ENCODE measurements at places on chromosomes 12 and 14.

- no peak for DNase-seq
Observed at GRCh38 chr14:45128963-45129629, 5.2 kb downstream of the FKBP3 start.

DNA sequence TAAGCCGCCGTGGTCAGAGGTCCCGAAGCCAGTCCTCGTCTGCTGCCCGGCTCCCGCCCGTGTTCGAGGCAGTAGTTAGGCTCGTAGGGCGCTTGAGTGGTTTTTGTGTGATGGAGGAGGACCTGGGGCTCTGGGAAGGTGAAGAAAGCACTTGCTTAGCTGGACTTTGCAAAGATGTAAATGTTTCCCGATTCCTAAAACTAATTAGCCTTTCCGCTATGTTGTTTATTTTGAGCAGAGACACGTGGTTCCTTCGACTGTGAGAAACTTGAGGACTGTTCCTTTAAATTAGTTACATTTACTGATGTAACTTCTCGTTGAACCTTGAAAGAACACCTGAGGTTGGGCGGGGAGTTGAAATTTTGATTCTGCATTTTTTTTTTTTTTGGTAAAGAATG is 33.9 kb downstream of the MIA2 start:
- DNase-seq: no peak

GRCh38 chr14:29097476-29097875 is 330.9 kb downstream of the FOXG1 start:
- no peak for DNase-seq

DNA sequence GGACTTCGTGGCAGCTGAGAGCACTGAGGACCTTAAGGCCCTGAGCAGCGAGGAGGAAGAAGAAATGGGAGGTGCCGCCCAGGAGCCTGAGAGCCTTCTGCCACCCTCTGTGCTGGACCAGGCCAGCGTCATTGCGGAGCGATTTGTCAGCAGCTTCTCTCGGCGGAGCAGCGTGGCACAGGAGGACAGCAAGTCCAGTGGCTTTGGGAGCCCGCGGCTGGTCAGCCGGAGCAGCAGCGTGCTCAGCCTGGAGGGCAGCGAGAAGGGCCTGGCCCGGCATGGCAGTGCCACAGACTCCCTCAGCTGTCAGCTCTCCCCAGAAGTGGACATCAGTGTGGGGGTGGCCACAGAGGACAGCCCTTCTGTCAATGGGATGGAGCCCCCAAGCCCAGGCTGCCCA is 37.0 kb downstream of the PLEKHG3 start:
- DNase-seq: no peak

DNA sequence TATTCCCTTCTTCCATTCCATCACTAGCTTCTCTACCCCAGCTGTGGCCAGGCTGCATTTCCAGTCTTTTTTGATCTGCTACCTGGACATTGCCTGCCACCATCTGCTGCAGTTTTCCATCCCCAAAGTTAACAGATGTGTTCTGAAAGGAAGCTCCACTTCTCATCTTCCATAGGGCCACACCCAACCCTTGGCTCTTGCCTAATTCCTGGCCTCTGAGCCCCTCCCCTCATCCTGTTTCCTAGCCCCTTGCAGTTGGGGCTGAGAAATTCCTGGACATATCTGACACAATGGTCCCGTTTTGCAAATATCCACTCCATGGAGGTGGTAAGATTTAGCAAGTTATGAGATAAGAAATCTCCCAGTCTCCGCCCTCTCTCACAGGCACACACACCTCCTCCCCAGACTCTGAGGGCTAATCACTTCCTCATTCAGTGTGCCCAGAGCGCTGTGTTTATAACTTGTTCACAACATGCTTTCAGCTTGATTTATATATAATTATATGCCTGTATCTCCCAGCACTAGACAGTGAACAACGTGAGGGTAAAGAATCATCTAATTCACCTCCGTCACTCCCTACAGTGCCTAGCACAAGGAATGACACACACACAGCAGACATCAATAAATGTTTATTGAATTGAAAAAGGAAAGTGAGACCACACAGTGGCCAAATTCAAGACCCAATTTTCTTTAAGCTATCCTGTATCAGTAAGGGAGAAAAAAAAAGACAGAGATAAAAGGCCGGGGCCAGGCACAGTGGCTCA is 13.4 kb downstream of the SMUG1 start:
- DNase-seq: peak; percentile 29

GRCh38 chr12:3139760-3140159 is 62.6 kb downstream of the TSPAN9 start:
- DNase-seq: no peak

GRCh38 chr12:125406131-125406530 is 340.9 kb downstream of the AACS start:
- no peak for DNase-seq

- DNase-seq: no peak
Observed at GRCh38 chr14:37600880-37601741, 5.7 kb downstream of the TTC6 start.

DNA sequence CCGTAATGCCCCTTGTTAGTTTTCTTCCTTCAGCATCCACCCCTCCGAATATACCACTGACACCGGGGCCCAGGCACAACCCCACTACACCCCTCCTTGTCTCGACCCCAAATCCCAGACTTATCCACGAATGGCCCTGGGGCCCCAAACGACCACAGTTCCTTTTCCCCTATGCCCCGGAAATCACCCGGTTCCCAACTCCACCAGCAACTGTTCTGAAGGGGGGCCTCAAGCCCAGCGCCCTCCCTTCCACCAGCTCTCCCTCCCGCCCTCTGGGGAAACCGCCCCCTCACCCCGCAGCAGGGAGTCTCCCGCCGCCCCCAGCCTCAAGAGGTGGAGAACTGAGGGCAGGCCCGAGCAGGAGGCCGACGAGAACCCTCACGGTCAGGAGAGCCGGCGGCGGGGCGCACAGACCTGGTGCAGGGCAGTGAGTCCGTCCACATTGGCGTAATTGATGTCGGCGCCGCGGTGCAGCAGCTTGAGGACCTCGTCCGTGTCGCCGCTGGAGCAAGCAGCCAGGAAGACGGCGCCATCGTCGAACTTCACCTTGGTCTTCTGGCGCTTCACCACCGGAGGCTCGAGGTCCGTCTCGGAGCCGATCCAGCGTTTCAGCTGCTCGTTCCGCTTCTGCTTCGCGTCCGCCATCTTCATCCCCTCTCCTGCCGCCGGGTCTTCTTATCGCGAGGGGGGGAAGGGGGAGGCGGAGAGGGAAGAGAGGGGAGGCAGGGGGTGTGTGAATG is 446 bp downstream of the PPP1R12A start:
- peak; percentile 53 for DNase-seq

GRCh38 chr12:123384994-123385376 is 1.1 kb downstream of the KMT5A start:
- no peak for DNase-seq

GRCh38 chr12:1618489-1618888 is 10.5 kb upstream of the WNT5B start:
- no peak for DNase-seq

DNA sequence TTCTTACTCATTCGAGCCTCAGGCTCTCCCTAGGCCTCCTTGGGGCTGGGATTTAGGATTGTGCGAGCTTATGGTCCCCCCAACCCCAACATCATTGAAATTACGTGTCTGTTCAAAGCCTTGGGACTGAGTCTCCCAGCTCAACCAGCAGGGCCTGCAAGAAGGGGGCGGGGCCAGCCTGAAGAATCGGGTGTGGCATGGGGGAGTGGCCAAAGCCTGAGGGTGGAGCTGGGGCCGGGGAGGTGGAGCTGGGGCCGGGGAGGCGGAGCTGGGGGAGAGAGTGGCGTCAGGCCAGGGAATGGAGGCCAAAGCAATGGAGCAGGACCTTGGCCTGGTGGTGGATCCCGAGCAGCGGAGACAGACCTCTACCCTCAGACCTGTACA is 24.3 kb upstream of the HSPB8 start:
- no peak for DNase-seq

GRCh38 chr12:54333420-54334034 is 8.6 kb downstream of the COPZ1 start:
- no peak for DNase-seq

- DNase-seq: no peak
Observed at GRCh38 chr14:104680056-104680805, 9.2 kb upstream of the INF2 start.

DNA sequence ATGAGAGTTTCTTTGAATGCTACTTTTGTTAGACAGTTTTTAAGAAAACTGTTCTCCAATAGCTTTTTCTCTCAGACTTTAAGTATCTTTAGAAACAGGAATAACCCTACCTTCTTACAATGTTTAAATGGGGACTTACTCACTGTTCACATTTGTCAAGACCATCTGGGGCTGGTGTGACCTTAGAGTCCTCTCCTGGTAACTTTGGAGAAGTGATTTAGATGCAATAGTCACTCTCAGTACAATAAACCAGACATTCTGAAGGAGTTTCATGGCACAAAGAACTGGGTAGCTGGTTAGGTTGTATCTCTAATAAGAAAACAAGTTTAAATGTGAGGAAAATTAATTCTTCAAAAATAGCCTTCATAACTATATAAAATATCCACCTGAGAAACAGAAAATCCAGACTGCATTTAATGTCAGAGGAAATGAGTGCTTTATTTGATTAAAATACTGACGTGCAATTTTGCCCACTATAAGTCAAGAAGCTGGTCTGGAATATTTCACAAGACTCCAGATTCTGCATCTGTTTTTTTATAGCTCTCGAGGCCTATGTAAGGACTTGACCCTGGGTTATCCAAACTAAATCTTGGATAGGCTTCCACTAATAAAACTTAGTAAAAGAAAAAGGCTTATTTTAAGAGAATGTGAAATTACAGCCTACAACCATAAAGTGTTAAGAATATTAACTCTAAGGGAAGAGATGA is 108.7 kb downstream of the PTGER2 start:
- DNase-seq: no peak

GRCh38 chr14:95397325-95397724 is 77.6 kb upstream of the CLMN start:
- no peak for DNase-seq

DNA sequence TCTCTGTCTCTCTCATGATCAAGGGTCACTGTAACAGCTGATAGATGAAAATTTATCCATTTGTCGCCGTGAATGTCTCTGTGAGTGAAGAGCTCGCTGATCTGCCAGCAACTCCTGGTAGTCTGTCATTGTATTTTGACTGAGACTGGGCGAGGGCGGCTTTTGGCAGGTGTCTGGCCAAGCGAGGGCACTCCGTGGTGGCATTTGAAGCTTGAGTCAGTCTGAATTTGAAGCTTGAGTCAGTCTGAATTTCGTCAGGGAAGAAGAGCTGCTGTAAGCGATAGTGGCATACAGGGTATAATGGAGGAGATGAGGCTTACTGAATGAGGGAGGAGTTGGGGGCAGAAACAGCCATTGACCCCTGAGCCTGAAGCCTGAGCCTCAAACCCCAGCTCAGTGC is 56.8 kb upstream of the FAM181A start:
- DNase-seq: no peak

GRCh38 chr12:124848621-124849380 is 14.9 kb downstream of the SCARB1 start:
- DNase-seq: no peak

DNA sequence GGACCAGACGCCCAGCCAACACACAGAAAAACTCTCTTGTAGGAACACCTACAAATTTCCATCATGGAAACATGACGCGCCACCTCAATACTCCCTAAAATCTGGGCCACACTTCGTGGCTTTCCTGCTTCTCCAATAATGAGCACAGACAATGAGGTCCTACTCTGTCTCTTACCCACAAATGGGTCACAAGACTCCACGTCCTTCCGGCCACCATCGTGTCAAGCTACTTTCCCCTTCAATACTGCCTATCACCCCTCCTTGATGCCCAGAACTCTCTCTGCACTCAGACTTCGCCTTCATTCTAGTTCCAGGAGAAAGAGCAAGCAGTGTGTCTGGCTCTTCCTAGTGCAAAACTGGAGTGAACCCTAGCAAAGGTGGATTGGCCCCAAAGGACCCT is 28.1 kb downstream of the SBNO1 start:
- DNase-seq: no peak

DNA sequence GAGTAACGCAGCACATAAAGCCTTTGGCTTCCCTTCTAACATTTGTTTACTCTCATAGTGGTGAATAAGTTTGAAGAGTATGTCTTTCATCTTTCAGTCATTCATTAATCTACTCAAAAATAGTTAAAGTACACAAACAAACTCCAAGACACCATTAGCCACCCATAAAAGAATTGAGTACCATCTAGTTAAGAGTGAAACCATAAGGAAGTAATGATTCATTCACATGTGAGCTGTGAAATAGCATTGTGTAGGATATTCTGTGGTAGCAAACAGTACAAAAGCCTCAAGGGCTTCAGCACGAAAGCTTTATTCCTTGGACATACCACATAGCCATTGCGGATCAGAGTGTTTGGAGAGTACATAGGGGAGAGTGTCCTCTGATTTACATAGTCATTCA is 13.9 kb downstream of the SYT1 start:
- no peak for DNase-seq

- DNase-seq: no peak
Observed at GRCh38 chr12:14999021-14999694, 26.3 kb downstream of the PDE6H start.

DNA sequence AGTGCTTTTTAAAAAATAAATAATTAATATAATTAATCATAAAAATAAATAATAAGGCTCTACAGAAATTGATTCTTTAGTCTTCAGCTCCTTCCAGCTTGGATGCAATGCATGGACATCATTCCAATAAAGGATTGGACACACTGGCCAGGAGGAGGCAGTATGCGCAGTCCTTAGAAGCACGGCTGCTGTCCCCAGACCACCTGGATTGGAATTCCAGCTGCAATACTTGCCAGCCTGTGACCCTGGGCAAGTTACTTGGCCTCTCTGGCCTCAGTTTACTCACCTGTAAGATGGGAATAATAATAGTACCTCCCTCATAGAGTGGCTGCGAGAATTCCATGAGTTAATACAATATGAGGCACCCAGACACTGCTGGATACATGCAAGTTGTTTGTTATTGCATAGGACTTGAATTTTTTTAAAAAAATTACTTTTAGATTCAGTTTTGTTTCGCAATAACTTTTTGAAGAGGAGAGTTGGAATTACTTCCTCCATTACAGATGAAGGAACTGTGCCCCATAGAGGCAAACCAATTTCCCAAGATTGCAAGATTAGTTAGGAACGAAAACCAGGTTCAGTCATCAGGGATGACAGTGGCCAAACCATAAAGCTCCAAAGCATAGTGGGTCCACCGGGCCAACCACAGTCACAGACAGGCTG is 12.2 kb downstream of the RPH3A start:
- DNase-seq: no peak

DNA sequence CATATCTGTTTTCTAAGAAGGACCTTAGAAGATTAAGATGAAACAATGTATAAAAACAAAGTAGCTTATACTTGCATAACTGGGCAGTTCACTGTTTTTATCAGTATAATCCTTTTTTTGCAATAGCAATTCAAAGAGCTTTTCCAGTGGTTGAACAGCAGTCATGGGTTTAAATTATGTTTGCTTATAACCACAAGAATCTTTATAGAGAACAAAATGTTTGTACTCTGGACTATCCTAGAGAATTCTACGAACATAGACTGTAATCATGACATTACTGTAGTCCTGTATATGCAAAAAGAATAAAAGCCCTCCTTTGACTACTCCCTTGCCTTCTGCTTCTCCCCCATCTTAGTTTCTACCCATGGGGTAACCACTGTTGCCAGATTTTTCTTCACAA is 5.7 kb downstream of the FAM177A1 start:
- DNase-seq: no peak
